ENCODE measurements at places on chromosomes 4 and X.

DNA sequence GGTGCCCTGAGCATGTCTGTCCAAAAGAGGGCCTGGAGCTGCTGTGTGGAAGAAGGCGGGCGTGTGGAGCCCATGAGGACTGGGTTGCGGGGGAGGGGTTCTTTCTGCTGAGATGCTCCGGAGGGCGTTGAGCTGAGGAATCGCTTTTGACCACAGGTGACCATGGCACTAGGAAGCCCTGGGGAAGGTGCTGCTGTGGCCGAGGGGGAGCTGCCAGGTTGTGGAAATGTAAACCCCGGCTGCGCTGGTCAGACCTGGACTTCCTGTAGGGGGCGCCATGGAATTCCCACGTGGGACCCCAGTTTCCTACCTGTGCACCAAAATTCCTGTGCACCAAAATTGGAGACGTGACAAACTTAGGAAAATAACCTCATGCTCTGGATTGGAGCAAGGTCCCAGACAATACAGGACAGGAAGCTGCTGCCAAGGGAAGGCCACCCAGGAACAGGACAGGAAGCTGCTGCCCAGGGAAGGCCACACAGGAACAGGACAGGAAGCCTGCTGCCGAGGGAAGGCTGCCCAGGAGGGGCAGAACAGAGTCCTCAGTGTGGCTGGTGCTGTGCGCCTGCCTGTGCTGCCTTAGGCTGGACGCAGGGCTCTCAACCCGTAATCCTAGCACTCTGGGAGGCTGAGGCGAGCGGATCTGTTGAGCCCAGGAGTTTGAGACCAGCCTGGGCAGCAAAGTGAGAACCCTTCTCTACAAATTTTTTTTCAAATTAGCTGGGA, 28.4 kb upstream of the UVSSA start:
- no peak for DNase-seq

DNA sequence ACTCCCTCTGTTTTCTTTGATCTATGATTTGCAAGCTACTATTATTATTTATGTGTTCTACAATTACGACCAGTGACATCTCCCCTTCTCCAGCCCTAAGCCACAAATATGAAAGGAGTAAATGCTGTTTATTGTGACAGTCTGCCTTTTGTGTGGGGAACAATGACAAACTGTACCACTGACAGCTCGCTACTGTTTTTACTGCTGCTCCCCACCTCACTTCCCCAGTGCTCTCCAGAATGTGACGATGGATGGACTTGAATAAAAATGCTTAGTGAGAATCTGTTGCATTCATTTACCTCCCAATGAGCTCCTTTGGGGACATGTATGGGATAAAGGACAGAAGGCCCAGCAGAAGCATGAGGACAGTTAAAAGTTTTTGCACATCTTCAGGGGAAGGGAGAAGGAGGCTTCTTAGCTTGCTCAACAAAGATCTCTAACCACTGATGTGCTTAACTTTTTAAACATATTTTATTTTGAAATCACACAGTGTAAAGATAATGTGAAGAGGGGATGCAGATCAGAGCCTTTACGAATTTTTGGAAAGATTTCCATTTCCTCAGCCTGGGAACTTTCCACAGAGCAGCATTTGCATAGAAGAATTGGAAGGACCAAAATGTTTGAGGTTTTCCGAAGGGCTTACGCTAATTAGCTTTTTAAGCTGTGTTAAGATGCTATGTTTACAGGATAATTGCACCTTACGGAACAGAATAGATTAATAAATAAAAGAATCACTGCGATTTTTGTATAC, 485.1 kb upstream of the TENM3 start:
- DNase-seq: no peak

DNA sequence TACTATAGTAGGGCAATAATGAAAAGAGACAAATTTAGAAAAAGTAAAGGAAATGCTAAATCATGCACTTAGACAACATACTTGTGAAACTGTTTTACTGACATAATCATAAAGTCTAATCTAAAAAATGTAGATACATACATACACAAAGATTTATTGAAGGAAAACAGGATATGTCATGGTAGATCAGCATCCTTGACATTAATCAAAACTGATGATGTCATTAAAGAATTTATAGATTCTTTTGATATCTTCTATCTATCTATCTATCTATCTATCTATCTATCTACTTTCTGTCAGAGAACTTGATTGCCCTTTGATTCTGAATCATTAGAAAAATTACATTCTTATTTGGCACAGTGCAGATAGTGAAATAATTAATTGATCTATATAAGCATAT, 311.3 kb downstream of the CCSER1 start:
- DNase-seq: no peak

- no peak for DNase-seq
These were observed 177.3 kb upstream of the FAT1 start for GRCh38 chr4:186900984-186901383.

GRCh38 chrX:72308566-72309296, 3.0 kb upstream of the CITED1 start:
- DNase-seq: peak; percentile 59

- no peak for DNase-seq
These were observed 18.5 kb upstream of the KDR start for GRCh38 chr4:55143858-55144257.

DNA sequence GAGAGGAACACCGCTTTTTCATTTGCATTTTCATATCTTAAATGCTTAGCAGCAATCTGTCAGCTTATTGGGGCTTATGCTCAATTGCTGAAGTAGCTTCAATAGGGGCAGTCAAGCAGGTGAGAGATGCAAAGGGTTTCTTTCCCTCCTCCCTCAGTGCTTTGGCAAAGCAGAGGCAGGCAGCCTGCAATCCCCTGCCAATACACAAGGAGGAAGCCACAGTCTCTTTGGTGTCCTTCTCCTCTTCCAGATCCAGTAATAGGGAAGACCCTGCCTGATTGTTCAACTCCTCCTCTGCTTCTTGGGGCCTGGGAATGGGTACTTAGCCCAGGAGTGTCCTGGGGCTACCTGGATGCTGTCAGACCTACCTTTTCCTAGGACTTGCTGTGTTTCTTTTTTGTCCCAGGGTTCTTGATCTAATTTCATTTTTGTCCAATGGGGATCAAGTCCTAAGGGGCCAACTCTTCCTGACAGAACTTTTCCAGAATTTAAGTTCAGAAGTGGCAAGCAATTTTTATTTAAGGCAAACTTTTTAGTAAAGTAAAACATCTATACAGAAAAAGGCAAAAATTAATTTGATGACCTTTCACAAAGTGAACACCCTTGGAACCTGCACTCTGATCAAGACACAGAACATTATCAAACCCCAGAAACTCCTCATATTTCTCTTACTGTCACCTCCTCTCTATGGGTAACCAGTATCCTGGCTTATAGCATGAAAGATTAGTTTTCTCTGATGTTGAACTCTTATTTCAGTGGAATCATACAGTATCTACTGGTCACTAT, 260.3 kb downstream of the PPP3CA start:
- no peak for DNase-seq

DNA sequence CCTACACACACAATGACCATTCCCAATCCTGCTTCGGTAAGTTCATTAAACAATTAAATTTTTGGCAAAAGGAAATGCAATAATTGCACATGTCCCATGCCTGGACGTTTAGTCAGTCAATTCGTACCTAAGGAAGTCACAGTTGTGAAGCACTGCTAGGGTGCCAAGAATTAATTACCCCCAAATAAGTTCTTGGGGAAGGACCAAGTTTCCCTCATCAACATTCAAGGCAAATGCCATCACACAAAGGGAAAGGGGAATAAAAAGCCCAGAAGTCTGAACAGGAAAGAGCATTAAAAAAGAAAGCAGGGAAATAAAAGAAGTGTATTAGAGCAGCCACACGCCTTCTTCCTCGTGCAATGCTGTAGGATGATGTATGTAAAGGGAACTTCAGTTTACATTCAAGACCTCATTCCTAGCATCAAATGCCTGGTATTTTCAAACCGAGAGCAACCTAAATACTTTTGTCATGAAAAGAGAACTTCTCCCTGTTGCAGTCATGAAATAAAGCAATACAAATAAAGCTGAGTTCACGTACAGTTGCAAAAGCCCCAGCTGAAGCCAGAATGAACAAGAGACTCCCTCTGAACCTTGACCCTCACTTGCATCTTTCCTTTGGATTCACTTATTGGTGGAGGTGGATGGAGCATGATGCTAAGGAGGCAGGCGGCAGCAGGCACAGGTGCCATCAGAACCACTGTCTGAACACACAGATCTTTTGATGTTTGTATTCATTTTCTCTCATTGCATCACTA, 124.0 kb upstream of the PPARGC1A start:
- no peak for DNase-seq

GRCh38 chrX:66221856-66222255, 57.8 kb downstream of the HEPH start:
- DNase-seq: no peak

- DNase-seq: no peak
These were observed 81.3 kb upstream of the TSPAN5 start for GRCh38 chr4:98739751-98740150.

DNA sequence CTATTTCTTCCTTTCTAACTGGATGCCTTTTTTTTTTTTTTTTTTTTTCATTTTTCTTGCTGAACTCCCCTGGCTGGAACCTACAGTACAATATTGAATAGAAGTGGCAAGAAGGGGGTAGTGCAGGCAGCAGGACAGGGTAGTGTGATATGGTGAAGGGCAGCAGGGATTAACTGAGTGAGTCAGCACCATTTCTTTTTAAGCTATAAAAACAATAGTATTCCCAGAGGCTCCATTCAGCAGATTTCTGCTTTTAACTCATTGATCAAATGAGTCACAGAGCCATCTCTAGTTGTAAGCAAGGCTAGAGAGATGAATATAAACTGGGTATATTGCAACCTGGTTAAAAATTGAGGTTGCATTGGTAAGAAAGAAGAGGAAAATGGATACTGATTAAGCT, 53.6 kb upstream of the SETD7 start:
- DNase-seq: no peak

GRCh38 chr4:140641105-140641555, 72.4 kb upstream of the UCP1 start:
- DNase-seq: no peak

GRCh38 chr4:80215449-80216052, 18.2 kb downstream of the PRDM8 start:
- DNase-seq: no peak

- DNase-seq: no peak
These were observed 222.1 kb downstream of the TACR3 start for GRCh38 chr4:103497692-103498091.

DNA sequence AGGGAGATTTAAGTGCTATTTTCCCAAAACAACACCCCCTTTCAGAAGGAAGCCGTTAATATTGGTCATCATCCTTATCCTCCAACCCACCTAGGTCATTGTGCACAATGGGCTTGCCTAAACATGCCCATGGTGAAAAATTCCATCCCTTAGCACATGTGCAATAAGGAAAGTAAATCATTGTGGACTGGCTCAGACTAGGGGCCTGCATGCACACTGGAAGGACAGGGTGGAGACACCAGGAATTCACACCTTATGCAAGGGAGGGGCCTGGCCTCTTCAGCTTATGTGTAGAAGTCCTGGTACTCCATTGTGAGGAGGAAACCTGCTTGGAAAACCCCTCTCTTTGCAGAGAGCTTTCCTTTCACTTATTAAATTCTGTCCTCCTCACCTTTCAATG, 311.4 kb upstream of the NDST4 start:
- DNase-seq: no peak

DNA sequence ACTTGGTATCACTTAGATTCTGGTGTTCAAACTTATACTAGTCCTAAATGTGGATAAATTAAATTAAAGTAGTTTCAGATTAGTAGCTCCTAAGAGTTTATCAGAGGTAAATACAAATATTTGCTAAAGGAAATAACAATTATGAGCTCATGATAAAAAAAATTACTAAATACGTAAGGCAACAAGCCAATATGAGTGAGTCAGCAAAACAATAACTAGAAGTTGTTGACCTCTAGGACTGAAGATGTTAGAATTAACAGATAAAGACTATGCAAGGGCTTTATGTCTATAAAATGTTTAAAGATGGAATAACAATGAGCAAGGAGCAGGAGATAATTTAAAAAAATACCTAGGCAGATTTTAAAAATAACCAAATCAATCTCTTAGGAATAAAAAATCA, 195.8 kb downstream of the CLCN4 start:
- DNase-seq: no peak

DNA sequence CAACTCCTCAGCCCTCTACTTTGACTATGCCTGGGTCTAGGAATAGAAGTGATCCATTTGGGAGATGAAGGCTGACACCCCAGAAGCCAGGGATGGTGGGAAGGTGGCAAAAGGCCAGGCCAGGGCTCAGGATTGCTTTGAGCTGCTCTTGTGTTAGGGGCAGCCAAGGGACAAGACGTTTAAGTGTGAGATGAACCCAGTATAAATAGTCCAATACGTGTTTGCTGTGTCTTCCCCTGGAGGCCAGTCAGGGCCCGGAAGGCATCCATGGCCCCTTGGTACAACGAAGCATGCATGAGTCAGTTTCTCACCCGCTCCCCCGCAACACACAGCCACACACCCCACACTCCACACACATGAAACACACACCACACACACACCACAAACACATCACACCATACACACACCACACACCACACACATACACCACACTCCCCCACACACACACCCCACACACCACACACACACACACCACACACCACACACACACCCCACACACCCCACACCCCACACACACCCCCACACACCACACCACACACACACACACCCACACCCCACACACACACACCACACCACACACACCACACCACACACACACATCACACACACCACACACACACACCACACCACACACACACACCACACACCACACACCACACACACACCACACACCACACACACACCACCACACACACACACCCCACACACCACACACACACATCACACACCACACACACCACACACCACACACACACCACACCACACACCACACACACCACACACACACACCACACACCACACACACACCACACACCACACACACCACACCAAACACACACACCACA, 5.1 kb downstream of the STARD8 start:
- DNase-seq: no peak

- DNase-seq: no peak
These were observed 60.3 kb upstream of the HSD17B10 start for GRCh38 chrX:53494436-53494835.

DNA sequence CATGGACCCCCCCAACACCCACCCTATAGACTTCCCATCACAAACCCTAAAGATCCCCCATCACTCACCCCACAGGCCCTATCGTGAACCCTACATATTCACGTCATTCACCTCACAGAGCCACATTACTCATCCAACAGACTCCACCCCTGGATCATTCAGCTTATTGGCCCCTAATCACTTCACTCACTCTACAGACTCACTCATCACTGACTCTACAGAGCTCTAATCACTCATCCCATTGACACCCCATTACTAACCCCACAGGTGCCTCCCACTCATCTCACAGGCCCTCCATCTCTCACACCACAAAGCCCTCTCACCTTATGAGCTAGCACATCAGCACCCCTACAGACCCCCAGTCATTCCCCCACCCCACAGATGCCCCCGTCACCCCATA, 6.3 kb upstream of the TBC1D25 start:
- DNase-seq: no peak

GRCh38 chr4:151990201-151990600, 229.4 kb upstream of the GATB start:
- DNase-seq: no peak

GRCh38 chr4:42655921-42656678, 805 bp downstream of the ATP8A1 start:
- DNase-seq: peak; percentile 54

- DNase-seq: no peak
These were observed 12.9 kb upstream of the TMSB15B start for GRCh38 chrX:103949506-103949905.

- no peak for DNase-seq
These were observed 270.2 kb downstream of the FSTL5 start for GRCh38 chr4:161893566-161893965.

- DNase-seq: no peak
These were observed 48.3 kb downstream of the PDK3 start for GRCh38 chrX:24513416-24513815.

GRCh38 chrX:136262812-136263315, 11.7 kb upstream of the MAP7D3 start:
- DNase-seq: no peak
